ENCODE measurements at places on chromosomes 7 and 10.

GRCh38 chr7:37759526-37759925, 76.0 kb downstream of the GPR141 start:
- ATAC-seq, result no peak

DNA sequence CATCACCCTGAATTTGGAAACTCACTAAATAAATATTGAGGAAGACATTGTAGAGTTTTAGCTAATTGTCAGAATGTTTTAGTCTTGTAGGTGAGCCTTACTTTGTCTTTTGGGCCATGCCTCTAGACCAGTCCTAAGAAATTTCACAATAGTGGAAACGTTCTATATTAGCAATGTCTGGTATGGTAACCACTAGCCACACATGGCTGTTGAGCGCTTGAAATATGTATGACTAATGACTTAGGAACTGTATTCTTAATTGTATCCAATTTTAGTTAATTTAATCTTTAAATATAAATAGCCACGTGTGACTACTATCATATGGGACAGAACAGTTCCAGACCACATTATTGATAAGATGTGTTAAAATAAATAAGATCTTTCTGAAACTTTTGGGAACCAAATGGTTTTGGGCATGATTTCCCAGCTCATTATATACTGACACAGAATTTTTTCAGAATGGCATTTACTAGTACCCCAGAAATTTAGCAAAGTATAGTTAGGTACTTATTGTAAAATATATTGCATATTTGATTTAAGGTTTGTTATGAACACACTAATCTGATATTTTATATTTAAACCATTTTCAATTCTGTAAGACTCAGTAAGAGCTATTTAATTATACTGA, 95.0 kb downstream of the VPS50 start:
- ATAC-seq, result no peak

DNA sequence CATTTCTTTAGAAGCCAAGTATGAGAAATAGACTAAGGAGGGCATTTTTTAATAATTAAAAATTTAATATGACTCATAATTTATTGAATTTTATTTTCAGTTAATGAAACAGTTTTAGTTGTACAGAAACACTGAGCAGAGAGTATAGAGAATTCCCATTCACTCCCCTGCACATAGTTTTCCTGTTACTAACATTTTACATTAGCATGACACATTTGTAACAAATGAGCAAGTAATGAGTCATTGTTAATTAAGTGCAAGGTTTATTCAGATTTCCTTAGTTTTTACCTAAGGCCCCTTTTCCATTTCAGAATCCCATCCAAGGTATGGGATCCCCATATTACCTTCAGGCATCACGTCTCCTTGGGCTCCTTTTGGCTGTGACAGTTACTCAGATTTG, 271.5 kb upstream of the FZD8 start:
- ATAC-seq, result no peak

- ATAC-seq, result no peak
Observed at GRCh38 chr10:124699471-124700292, 44.5 kb downstream of the FAM53B start.

GRCh38 chr7:158249692-158250091, 337.9 kb downstream of the PTPRN2 start:
- ATAC-seq, result no peak

All from activated CD4-positive, CD25-positive, alpha-beta regulatory T cell treated with anti-CD3 and anti-CD28 coated beads, Interleukin-2, amount 50 U/mL, for 24 hours (primary cell).